ENCODE measurements at places on chromosomes 3 and 15.

- DNase-seq: no peak
These were observed 20.2 kb downstream of the PAK6 start for GRCh38 chr15:40259021-40259420.

DNA sequence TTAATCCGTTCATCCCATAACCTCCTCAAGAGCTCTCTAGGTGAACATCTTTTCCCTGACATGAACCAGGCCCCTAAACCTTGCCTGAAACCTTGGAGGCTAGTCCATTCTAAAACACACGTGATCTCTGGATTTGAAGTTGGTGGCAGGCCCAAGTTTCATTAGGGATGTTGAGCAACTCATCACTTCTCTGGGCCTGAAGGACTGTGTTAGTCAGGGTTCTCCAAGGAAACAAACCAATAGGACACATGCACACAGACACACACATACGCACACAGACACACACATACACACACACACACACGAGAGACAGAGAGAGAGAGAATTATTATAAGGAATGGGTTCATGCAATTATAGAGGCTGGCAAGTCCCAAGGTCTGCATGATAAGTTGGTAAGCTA is 31.9 kb downstream of the ACAN start:
- peak; percentile 62 for DNase-seq

DNA sequence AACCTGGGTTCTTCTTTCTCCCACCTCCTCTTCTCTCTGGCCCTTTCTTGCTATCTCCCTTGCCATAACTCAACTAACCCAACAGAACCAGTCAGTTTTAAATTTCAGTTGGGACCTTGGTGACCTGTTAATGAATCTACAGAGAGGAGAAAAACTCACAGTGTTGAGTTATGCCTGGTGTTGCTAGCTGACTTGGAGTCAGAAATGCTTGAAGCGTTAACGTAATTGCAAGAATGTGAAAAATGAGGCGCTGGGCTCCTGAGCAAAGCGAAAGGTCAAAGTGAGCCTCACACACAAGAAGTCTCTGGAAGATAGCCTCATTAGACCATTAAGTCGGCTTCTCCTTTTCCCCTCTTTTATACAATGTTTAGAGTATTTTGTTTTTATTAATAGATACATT is 18.4 kb downstream of the MEIS2 start:
- no peak for DNase-seq

GRCh38 chr15:28184166-28184565 is 85.1 kb upstream of the OCA2 start:
- no peak for DNase-seq

DNA sequence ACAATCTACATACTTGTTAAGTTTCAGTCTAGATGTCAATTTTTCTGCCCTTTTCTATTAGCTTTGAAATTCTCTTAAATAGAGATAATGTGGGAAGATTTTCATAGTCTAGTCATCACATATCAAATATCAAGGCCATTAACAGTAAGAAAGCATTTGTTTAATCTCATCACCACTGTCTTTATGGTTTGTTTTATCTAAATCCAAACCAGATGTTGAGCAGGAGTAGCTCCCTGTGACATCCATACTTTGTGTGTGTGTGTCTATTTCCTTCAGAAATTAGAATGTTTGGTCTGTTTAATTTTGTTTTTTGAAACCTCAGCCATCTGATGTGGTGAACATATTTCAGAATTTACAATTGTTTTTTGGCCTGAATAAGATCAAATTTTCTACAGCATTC is 23.1 kb upstream of the GOLGA8B start:
- DNase-seq: no peak

- DNase-seq: peak; percentile 68
These were observed 83.9 kb downstream of the CHSY1 start for GRCh38 chr15:101167753-101168462.

DNA sequence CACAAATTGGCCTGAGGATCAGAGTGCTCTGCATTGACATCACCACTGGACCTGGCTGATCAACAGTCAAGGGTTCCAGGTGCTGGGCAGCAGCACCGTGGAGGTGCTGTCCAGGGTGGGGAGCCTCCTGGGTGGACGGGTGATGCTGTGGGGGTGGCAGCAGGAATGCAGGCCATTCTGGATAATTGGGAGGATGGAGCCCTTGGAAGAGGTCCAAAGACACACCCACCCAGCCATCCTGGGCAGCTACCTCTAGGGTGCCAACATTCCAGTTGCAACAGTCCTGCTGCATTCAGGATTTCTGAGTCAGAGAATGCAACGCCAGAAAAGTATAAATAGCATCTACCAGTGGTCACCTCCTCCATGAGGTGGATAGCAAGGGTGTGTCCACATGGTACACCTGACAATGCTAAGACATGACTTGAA is 26.8 kb downstream of the STARD5 start:
- DNase-seq: peak; percentile 28
